KBM-7 (cell line): ENCODE measurements at places on chromosomes 2 and 18.

GRCh38 chr2:151525821-151526373 is 116.2 kb downstream of the RIF1 start:
- peak; percentile 13 for DNase-seq

DNA sequence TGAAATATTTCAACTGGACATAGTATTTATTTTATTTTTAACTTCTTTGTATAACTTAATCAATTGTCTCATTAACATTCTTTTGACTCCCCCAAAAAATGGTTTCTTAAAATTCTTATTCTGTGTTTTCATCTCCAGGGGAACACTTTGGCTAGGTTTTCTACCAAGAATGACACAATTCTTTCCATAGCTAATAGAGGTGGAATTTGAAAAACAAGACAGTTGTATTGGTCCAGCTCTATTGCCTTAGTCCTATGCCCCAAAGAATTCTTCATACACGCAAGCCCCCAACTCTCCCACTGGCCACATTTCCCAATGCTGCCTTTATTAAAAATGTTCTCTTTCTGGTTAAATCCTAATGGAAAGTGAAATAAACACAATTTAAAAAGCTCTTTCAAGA is 104.7 kb upstream of the PKDCC start:
- no peak for DNase-seq

GRCh38 chr2:854460-854859 is 96.2 kb upstream of the SNTG2 start:
- DNase-seq: peak; percentile 20

GRCh38 chr18:13378150-13378549 is 159.6 kb downstream of the LDLRAD4 start:
- no peak for DNase-seq

GRCh38 chr2:224657349-224657748 is 58.8 kb downstream of the CCDC195 start:
- no peak for DNase-seq

- DNase-seq: no peak
Measured at GRCh38 chr18:32881009-32881408, 108.2 kb upstream of the KLHL14 start.

GRCh38 chr2:187165936-187166610 is 282.0 kb downstream of the CALCRL start:
- no peak for DNase-seq

DNA sequence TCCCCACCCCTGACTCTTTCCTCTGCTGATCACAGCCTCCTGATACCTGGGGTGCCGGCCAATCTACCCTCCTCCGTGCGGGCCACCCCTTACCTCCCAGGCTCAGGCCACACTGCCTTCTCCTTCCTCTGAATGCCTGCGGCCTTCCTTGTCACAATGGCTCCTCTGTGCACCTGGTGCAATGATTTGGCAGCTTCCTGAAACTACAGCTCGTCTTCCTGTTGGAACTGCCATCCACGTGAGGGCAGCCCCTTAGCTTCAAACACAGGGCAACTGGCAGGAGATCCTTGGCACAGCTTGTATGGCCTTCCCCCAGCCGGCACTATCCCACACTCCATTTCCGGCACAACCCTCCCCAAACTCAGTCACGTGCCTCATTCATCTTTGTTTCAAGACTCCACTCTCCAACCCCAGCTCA is 69.0 kb downstream of the STPG4 start:
- DNase-seq: no peak

DNA sequence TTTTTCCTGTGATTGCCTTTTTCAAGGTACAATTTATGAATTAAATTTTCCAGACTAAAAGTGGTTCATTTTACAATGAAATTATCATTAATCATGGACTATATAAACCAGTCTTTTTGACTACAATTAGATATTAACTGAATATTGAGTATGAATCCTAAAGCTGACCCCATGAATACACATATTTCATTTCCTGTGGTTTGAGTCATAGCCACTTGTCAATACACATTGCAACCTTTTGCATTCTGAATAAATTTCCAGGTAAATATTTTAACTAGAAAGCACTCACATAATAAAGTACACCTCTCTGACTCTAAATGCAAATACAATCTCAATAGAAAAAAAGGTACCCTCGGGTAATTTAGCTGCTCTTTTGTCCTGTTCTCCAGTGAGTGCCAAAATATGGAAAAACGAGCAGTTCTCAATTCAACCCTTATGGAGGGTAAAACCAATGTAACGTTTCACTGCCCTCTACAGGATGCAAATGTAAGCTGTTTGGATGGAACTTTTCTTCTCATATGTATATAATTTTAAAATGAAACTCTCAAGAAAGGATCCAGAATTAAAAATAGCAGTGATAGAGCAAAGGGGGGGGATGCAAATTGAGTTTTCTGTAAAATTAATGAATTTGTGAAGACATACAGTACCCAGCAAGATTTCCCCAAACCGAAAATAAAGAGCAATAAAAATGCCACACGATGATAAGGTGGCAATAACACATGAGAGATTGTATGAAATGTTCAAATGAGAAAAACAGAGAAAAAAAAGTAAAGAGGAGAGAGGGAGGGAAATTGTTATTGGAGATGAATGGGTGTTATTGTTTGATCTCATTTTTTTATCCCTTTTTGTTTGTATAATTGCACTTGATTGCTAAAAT is 1795.7 kb upstream of the PIK3C3 start:
- peak; percentile 5 for DNase-seq

- DNase-seq: no peak
Measured at GRCh38 chr18:34370704-34371395, 146.1 kb upstream of the NOL4 start.

DNA sequence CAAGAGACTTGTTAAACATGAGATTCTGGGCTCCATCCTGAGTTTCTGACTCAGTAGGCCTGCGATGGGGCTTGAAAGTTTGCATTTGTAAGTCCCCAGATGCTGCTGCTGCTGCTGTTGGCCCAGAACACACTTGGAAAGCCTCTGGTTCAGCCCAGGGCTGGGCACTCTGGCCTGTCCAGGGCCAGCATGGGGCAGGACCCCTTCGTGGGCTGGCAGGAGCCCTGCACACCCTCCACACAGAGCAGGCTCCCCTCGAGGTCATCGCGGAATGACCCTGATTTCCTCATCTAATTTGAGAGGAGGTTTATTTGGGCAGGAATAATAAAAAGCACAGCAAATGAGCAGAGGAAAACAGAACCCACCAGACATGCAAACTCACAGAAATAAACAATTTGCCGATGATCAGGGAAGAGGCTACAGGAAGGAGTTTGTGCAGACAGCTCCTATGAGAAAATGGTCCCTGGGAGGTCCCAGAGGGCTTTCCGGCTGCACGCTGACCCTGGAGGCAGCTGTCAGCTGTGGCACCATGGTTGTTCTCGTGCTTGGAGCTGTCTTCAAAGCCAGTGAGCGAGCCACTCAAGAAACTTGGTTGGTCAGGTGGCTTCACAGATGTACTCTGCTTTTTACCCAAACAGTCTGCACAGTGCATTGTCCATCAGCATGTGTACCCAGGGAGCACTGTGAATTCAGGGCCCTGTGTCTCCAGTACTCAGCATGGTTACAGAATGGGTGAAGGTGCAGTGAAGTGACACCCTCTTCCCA is 119.3 kb downstream of the GLI2 start:
- no peak for DNase-seq

DNA sequence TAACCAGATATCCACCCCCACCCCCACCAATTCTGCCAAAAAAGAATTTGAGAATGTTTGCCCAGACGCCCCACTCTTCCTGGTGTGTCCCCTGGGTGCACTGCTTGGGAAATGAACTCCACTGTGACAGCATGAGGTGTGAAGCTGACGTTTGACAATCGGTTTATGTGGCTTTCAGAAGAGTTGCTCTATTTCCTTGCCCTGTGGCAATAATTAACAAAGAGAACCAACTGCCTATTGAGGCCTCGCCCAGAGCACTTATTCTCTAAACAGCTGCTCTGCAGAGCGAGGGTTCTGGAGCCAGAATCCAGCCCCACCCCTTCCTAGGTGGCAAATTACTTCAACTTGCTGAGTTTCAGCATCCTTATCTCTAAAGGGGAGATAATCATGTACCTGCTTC is 115.8 kb upstream of the SIX3 start:
- DNase-seq: no peak

- DNase-seq: no peak
Measured at GRCh38 chr18:71079606-71080005, 790.8 kb downstream of the SOCS6 start.

DNA sequence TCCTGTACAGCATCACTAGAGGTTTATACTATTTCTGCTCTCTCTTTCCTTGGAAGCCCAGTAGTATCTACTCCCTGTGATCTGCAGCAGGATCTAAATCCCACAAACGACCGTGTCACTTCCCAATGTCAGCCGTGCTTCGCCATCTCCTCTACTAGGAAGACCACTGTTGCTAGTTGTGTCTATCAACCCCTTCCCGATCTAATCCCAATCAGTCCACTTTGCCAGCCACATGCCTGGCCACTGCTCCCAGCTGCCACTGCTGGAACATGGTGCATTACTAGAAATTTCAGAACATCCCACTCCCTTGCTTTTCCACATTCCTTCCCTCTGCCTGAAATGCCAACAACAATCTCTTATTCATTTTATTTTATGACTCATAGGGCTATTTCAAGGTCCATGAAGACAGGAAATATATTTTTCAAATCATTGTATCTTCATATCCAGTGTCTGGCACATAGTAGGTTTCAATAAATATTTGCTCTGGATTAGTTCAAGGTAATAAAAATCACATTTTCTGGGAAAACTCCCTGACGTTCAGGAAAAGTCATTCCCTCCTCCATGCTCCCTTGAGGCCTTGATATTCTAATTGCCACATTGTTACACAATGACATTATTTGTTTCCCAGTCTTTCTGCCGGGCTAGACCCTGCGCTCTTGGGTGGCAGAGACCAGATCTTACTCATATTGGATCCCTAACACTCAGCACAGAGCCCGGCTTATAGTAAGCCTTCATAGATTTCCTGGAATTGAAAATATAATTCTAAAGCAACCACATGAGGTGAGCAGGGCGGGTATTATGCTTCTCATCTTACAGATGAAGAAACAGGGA is 2.1 kb upstream of the TRIB2 start:
- DNase-seq: no peak

DNA sequence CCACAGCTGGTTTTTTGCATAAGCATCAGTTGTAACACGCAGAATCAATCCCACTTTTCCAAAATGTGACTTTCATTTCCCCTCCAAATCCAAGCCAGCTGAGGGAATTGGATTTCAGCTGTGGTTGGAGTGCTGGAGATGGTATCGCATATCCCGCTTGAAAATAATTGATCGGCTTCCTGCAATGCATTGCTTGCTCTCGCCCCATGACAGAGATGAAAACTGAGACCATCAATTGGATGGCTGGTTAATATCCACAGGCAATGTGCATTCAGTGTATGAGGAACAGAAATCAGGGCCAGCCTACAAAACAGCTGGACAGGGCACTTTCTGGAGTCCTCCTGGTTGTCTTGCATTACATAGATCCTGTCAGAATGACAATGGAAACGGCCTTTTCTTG is 135.3 kb downstream of the MAIP1 start:
- DNase-seq: no peak

DNA sequence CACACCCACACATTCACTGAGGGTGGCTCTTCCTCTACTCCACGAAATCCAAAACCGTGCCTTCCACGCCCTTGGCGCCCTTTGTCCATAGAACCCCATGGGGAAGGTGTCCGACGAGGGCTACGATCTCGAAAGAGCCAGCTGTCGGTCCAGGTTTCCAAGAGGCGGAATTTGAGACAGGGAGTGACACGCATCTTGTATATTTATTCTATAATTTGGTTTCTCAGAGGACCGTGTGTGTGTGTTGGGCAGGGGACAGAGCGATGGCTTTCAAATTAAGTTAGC is 726 bp downstream of the C2orf69 start:
- DNase-seq: no peak

GRCh38 chr2:68040078-68040477 is 22.7 kb downstream of the C1D start:
- DNase-seq: no peak

GRCh38 chr2:165815299-165816141 is 21.5 kb upstream of the GALNT3 start:
- no peak for DNase-seq

GRCh38 chr18:43887491-43887890 is 610.2 kb upstream of the SYT4 start:
- DNase-seq: no peak

DNA sequence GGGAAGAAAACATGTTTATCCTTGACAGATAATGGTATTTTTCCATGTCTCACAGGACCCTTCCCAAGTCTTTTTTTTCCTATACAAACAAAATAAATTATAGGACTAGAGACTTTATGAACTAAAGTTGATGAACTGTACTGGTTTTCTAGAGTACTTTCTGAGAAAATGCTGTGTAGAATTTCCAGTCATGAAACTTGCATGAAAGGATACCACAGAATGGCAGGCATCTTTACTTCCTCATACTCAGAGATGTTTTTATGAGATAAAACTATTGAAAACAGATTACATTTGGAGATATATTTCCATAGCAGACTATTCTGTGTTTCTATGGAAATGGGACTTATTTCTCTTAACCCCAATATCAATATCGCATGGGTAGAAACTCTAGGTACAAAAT is 403.5 kb downstream of the PARD3B start:
- DNase-seq: no peak

DNA sequence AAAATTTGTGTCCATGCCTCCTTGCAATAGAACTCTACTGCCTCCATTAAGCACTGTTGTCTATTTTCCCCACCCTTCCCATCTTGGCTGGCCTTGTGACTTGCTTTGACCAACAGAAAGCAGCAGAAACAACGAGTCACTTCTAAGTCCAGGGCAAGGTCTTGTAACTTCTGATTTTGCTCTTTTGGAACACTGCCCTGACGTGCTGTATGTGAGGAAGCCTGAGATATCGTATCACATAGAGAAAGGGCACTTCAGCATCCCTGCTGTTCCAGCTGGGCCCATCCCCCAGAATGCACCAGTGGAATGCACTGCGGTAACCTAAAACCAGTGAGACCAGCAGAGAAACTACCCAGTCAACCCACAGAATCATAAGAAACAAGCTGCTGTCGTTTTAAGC is 28.1 kb downstream of the NCKAP1 start:
- DNase-seq: no peak

DNA sequence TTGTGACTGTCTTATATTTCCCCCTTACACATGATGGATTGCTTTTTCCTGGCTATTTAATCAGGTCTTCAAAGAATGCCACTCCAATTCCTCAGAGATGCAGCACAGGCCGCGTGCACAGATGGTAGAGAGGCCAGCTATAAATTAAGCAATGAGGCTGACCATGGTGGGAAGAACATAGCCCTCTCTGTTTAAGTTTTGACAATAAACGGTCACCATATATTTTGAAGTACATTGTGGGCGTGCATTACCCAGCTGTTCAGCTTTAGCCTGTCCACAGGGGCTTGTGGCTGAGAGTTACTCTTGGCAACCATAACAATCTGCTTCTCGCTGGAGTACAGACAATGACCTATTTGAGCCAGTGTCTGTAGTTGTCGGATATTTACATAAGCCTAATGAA is 730.8 kb downstream of the DCC start:
- DNase-seq: no peak

GRCh38 chr2:180990337-180990736 is 9.9 kb downstream of the UBE2E3 start:
- no peak for DNase-seq

DNA sequence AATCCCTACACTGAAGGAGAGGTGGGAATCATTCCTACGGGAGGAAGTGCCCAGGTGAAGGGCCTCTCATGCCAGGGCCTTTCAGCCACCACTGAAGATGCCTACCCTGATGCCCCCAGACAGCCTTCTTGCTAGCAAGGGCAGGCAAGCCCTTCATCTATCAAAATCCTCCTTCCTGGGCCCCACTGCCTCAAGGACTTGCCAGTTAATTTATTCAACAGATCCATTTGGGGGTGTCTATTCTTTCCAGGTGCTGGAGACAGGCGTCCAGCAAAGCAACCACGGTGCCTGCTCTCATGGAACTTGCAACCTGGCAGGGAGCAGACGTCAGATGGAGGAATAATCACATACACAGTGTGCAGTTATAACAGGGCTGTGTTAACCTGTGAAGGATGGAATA is 95.5 kb downstream of the GYPC start:
- no peak for DNase-seq
